ENCODE measurements at places on chromosomes 3 and 15.

GRCh38 chr15:100250176-100250800 is 91.5 kb downstream of the ADAMTS17 start:
- DNase-seq: no peak

- DNase-seq: no peak
Measured at GRCh38 chr15:68642491-68642845, 63.7 kb downstream of the CORO2B start.

GRCh38 chr3:55166576-55167555 is 239.0 kb upstream of the LRTM1 start:
- DNase-seq: no peak

DNA sequence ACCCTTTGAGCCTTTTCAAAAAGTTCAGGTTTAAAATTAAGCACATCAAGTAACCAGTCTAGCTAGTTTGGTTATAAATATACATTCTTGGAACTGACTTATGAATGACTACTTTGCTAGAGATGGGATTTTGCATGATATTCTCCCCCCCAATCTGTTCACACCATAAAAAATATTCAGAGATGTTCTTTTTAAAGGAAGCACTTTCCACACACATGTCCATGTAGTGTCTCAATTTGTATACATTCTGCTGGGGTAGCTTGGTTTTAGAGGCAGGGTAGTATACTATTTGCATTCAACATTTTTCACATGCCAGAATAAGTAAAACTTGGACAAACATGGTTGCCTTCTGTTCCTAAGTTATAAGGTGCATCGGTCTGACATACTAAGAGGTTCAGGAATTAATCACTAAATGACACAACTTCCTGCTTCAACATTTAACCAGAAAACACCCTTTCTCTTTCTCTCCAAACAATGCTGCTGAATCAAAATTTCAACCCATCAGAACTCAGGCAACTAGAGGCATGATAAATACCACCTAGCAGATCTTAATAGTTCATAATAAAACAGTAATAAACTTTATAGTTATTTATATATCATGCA is 57.0 kb downstream of the SUMF1 start:
- no peak for DNase-seq

DNA sequence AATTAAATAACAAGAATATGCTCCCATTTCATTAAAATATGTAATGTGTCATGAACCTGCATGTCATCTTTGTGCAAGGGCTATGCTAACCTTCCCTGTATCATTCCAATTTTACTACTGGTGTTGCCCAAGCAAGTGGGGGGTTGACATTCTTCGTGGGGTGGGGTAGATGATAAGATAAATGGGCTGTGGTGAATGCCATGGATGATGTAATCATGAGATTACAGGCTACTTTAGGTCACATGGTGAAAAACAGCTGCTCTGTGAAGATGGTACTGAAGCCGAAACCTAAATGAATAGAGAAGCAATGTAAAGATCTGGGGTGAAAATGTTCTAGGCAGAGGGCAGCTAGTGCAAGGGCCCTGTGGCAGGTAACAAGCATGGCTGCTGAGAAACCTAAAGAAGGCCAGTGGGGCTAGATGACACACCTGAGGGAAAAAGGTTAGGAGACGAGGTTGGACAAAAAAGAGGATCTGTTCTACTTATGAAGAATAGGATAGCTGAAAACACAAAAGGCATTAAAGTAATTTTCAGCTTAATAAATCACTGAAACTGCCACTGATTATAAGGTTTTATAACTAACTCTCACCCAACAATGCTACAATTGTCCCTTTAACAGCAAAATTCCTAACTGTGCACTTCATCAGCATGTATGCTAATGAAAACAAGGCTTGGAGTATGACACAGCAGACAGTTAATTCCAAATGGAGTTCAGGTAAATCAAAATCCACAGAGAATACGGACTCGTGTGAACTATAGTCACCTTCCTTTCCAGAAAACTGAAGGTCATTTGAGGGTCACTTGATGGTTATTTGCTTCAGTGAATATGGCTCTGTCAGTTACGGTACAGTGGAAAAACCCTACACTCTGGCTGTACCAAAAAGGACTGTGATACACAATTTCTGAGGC is 35.0 kb downstream of the MTMR10 start:
- DNase-seq: no peak

DNA sequence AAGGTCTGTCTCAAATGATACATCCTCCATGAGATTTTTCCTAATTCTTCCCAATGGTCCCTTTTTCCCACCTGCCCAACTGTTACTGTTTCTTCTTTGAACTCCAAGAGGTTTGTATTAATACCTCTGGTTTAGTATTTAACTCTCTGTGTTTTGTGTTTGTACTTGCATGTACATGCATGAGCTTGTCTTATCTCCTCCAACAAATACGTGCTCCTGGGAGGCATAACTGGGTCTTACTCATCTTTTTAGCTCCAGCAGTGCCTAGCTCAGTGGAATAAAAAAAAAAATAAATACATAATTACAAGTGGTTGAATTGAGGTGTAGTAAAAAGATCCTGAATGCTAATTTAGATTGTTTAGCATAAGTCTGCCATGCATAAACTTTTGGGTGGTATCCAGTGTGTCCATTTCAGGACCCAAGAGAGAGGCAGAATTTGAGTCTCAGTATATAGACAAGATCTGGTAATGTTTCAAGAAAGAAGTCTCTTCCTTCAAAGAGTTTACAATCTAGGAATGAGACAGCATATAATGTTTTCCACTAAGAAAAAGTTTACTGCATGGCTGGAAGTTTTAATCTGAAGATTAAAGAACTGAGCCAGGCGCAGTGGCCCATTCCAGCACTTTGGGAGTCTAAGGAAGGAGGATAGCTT is 1.7 kb upstream of the LYSMD2 start:
- no peak for DNase-seq

- no peak for DNase-seq
Measured at GRCh38 chr3:79002465-79003372, 765.1 kb downstream of the ROBO1 start.

DNA sequence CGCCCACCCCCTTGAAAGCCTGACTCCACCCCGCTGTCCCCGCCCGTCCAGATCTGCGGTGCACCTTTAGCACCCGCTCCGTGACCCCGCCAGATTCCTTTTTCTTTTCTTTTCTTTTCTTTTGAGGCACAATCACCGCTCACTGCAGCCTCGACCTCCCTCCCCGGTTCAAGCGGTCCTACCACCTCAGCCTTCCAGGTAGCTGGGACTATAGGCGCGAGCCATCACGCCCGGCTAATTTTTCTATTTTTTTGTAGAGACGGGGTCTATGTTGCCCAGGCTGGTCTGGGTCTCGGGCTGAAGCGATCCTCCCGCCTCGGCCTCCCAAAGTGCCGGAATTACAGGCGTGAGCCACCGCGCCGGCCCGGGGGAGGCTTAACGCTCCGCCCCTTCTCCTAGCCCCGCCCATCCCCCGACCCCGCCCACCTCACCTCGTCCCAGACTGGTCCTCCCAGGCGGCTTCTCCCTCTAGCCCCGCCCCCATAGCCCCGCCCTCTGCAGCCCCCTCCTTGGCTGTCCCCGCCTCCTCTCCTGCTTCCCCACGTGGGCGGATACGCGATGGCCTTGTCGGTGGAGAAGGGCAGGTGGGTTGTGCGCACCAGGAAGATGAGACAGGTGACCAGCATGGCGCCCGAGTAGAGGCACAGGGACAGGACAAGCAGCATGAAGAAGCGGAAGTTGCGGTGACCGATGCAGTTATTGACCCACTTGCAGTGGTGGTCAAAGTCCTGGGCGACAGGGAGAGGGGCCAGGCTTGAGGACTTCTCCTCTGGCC is 3.2 kb downstream of the ZDHHC19 start:
- no peak for DNase-seq

GRCh38 chr3:171462224-171462623 is 2.0 kb upstream of the TNIK start:
- no peak for DNase-seq

GRCh38 chr3:31932990-31933389 is 48.1 kb downstream of the OSBPL10 start:
- DNase-seq: no peak

GRCh38 chr3:156579427-156579851 is 24.5 kb upstream of the SSR3 start:
- no peak for DNase-seq

- no peak for DNase-seq
Measured at GRCh38 chr3:143000528-143000927, 842 bp upstream of the U2SURP start.

DNA sequence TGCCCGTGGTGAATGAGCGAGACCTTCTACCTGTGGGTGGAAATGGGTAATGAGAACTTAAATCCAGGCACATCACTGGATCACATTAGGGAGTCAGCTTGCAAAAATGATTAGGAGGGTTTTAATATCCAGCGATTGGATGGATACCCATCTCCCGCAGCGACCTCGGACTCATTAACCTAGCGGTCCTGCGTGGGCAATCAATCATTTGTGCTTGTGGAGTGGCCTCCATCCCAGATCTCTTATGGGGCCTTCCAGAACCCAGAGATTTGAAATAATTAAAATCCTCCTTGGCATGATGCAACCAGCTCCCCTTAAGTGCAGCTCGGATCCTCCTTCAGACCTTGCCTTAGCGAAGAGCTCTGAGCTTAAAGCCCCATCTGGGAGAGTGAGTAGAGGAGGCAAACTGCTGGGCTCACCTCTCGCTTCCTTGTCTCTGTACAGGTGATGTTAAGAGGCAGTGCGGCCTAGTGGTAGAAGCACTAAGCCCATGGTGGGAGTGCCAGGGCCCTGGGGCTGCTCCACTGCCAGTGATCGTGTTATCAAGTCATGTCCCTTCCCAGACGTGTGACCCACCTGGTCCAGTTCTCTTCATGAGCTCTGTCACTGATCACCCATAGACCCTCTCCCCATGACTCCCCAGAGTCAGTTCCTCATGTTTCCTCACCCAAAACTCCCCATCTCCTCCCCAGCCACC is 285.2 kb upstream of the TLE3 start:
- no peak for DNase-seq

DNA sequence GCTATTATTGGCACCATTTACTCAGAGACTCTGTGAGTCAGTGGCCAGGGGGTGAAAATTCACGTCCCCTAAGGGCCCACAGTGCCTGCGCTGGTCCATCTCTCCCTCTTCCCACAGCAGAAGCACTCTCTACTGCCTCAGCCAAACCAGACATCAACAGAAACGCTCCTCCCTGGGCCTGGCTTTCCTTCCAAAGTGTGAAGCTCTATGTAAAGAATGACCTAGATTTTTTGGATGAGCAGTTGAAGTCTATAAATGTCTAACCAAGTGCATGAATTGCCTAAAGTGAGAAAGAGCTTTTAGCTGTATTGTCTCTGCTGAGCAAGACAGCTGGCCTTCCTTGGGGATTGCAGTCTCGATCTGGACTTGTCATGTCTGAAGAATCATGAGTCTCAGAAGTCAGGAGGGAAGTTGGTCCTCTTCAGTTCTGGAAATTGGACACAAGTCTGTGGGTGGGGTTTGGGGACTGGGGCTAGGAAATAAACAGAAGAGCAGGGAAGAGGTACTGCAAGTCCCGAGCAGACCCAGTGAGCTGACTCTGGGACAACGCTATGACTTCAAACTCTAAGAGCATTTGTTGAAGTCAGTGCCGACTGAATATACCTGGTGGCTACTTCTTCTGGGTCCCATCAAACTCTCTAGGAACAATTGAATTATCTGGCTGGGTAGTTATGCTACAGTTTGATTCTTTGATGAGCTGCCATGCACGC is 29.0 kb downstream of the RASGRP1 start:
- DNase-seq: no peak

- DNase-seq: no peak
Measured at GRCh38 chr15:53739651-53740050, 19.8 kb downstream of the WDR72 start.

- no peak for DNase-seq
Measured at GRCh38 chr3:154729741-154730140, 299.8 kb upstream of the GPR149 start.

DNA sequence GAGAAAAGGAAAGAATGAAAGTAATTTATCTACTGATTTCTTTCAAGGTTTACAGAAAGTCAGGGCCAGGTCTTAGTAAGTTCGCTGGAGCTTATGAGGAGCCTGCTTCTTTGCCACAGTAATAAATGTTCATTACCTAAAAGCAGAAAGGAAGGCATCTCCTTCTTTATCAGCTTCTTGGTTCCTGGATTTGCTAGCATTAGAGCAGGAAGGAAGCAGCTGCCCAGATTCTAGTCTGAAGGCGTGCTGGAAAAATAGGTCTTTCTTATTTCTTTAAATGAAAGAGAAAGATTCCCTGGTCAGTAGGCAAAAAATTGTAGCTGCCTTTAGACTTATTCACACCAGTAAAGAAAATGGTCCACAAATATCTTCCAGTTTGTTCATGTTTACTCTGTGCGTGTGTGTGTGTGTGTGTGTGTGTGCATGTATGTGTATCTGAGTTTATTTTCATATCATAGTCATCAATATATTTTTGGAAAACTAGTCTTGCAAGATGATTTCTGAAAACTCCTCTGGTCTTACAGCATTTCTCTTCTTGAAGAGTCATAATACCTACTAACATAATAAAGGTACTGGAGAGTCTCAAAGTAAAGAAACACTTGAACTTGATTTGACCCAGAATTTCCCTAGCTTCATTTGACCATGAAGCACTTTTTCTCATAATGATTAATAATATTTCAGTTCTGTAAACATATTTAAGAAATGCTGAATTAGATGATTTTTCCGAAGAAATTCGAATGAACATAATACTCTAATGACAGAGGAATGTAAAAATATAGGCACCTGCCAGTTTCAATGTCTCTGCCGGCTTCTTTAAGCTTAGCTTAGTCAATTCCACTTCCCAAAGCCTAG is 255.3 kb upstream of the ZPLD1 start:
- DNase-seq: no peak

GRCh38 chr3:48607519-48607918 is 1.9 kb downstream of the UQCRC1 start:
- no peak for DNase-seq

GRCh38 chr3:183128709-183129108 is 29.4 kb upstream of the MCCC1 start:
- no peak for DNase-seq

- no peak for DNase-seq
Measured at GRCh38 chr3:13934315-13934714, 54.4 kb upstream of the WNT7A start.

GRCh38 chr3:102802819-102803420 is 368.1 kb downstream of the ZPLD1 start:
- no peak for DNase-seq

DNA sequence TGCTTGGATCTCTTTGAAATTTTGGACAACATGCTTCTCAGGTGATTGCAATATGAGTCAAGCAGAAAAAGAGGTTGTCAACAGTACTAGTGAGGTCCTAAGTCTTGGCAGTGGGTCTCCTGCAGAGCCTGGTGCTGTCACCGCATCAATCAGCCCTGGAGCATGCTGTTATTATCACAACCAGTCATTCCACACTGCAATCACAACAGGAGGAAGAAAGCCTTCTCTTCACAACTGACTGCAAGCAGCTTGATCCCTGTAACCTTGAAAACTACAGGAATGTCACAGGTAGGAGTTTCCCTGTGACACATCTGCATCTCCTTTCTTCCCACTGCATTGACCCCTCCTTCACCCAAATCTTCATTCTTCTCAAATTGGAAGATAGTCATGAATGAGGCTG is 451.1 kb upstream of the ATP11B start:
- no peak for DNase-seq

GRCh38 chr3:44867421-44868111 is 5.9 kb downstream of the TMEM42 start:
- no peak for DNase-seq

GRCh38 chr3:186283651-186284348 is 78.2 kb downstream of the DGKG start:
- no peak for DNase-seq

- DNase-seq: no peak
Measured at GRCh38 chr3:143596957-143597642, 251.2 kb downstream of the SLC9A9 start.

Data from NCI-H1417 treated with DMSO at 0.1 percent for 48 hours (cell line).